ENCODE measurements at places on chromosomes 2 and 18.
A peak's percentile ranks its signal among the peaks of the same experiment; 100 is the strongest.

DNA sequence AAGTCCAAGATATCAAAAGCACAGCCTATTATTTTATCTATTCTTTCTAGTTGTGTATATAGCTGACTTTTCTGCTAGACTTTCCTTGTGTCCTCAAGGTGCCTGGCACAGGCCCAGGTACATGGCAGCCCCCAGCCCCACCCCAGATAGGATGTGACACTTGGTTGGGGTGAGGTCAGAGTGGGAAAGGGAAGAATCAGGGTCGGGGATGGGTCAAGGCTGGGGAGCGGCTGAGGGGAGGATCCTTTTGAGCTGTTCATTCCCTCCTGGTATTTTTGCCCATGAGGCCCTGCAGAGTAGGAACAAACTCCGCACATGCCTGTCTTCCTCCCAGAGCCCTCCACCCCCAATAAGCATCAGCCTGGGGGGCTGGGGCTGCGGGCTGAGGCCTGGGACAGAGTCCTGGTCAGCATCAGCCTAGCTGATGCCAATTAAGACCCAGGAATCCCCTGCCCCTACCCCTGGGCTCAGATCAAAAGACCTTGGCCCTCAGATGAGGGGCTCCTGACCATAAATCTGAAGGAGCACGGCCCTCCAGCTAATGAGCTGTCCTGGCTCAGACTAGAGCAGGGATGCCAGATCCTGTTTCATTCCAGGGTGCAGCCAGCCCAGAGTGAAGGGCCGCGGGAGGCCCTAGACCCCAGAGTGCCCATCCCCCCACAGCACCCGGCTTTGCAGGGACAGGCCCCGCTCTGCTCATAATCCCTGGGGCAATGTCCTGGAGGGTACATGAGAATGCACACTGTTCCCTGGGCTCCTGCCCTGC is 85.3 kb downstream of the SDC1 start:
- DNase-seq = peak; percentile 72

GRCh38 chr2:43047187-43047780 is 179.1 kb downstream of the ZFP36L2 start:
- DNase-seq = no peak

DNA sequence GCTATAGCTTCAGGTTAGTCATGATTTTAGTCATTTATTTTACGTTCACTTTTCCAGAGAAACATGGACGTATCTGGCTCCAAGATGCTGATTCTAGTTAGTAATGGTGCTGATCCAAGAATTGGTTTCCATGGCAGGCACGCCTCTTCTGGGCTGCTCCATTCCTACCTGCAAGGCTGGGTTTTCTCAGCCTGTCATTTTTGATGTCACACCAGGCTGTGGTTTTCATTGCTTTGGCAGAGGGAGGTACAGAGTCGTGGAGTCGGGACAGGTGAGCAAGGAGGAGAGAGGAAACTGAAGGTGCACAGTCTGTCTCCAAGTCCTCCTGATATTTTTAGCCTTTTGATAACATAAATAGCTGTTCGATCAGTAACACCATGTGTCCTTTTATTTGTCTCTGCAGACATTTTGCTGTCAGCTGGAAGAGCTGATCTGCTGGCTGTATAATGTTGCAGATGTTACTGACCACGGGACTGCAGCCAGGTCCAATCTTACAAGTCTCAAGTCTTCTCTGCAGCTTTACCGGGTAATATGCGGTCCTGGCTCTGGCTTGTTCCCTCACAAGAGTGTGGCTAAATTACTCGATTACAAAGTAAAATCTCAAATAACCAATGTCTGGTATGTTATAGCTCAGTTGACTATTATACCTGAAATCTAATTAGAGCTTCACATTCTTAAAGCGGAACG is 17.8 kb downstream of the CEP68 start:
- no peak for DNase-seq

DNA sequence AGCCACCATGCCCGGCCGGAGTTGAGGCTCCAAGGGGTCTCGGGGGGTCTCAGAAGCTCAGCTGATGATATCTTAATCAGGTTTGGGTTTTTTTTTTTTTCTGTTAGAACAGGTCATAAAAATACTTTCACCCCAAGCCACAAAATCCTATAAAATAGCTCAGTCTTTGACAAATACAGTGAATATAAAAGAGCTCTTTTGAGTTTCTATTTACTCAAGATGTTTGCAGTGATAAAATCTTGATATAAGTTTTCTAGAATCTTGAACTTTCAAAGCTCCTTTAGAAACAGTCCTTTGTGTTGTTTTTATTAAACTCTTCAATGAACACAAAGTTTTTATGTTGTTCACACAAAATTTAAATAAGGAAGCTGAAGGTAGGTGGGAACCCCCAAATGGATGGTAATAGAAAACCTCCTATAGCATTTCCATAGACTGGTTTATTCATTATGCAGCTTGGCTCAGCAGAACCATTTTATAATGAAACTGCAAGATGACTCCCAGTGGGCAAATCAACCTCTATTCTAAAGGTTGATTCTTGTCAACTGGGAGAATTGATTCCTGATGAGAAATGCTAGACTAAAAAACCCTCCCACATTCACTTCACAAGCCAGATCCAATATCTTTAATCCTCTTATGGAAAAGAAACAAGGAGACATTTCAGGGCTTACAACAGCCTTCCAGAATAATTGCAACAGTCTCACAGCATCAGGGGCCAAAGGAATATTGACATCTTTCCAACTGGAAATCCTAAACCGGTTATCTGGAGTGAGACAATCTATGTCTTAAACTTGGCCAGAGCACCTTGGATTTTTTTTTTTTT is 13.6 kb upstream of the NARS1 start:
- no peak for DNase-seq

- no peak for DNase-seq
These were observed 52.5 kb downstream of the SETBP1 start for GRCh38 chr18:44733069-44733753.
